Central memory CD4-positive, alpha-beta T cell (primary cell): ENCODE measurements at places on chromosomes 5 and 9.

DNA sequence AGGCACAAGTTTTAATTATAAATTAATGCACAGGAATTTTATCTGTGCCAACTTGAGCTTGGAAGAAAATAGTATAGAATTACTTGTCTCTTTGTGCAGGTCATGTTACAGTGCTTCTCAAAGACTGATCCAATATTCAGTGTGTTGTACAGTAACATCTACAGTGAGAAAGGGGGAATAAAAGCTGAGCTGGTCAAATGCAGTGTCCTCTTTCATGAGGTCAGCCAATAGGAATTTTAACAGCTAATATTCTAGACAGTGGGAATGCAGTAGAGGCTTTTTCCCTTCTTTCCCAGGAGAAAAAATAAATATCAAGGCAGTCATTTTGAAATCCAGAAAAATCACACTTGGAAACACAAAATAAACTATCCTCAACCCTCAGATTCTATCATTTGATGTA, 95.7 kb upstream of the ITGA1 start:
- no peak for DNase-seq

- no peak for DNase-seq
Measured at GRCh38 chr5:79392776-79393175, 121.2 kb downstream of the HOMER1 start.

DNA sequence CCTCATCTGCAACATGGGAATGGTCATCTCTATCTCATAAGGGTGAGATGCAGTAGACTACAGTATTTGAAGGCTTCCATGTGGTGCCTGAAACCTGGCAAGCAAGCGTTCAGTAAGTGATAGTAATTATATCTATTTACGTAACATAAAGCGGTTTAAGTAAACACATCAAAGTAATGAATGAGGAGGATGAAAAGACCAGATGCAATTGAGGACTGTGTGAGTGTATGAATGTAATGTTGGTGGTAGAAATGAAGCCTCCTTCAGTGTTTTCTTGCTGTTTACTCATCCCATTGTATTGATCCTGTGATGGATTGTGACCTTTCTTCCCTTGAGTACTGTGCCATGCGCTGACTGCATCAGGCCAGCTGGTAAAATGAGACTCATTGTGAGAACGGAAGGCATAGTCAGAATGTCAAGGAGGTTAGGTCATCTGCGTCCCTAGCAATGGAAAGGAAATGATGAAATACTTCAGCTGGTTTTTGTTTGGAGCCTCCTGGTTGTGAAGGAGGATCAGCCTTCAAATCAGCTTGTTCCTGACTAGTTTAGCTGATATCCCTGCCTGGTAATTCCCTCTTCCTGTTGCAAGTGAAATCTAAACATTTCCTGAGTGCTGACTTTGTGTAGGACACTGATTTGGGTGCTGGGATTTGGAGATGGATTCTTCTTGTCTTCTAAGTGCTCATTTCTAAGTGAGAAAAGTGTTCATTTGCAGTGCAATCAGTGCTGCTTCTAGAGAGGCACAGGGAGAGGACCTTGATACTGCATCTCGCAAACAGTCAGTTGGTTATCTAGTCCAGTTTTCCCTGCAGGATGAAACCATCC, 35.6 kb downstream of the TNFSF8 start:
- no peak for DNase-seq

- no peak for DNase-seq
Measured at GRCh38 chr5:153926201-153926600, 112.5 kb downstream of the FAM114A2 start.

DNA sequence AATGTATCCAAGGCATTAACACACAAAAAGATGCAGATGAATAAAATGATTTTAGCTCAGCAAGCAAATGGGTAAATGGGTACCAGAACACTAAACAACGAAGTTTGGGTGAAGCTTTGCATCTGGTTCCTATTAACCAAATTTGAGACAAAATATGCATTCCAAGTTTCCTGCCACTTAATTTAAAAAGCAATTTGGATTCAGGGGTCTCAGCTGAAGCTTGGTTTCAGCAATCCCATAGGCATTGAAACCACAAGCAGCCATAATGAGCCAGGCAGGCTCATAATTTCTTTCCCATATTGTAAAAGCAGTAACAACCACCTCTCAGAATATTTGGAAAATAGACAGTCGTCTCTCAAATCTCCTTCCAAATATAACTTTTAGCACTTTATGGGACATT, 138.9 kb downstream of the NXNL2 start:
- DNase-seq: no peak
